ENCODE measurements at places on chromosomes 11 and 22.

DNA sequence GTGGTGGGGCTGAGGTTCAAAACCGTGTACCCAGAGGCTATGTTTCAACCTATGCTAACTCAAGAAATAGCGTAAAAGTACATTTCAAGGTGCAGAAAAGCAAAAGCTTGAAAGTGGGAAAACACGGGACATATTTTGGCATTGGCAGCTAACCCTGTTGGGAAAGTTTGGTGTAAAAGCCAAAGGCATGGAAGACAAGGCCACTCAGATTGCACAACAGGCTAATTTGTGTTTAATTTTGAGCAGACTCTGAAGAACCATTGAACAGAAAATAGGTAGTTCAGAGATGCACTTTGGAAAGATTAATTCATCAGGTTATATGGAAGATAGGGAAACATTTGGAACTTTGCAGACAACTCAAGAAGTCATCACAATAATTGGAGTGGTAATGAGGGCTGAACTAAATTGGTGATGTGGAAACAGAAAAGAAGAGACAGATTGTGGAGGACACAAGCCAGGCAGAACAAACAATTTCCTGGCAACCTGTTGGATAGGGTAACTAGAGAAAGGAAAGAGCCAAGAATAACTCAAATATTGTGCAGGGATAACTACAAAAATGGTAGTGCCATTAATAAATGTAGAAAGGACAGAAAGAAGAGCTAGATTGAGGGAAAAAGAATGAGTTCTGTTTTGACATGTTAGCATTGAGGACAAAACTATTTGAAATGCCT lies 140.5 kb upstream of the PGR start:
- no peaks in the 10 kb centered on the region for H3K4me1 ChIP-seq
- H3K4me3 ChIP-seq: no peak overlapping the region
- no peaks in the 10 kb centered on the region for H3K27me3 ChIP-seq
- DNase-seq: no peak

- no peaks in the 10 kb centered on the region for H3K27me3 ChIP-seq
- no peak overlapping the region for H3K4me3 ChIP-seq
- DNase-seq: no peak
- H3K27ac ChIP-seq: no peak overlapping the region
- no peaks in the 10 kb centered on the region for H3K4me1 ChIP-seq
Observed at GRCh38 chr22:47695176-47695575, 932.7 kb downstream of the TBC1D22A start.

GRCh38 chr22:39470451-39471291 lies 13.9 kb downstream of the MGAT3 start:
- no peak for DNase-seq
- H3K4me3 ChIP-seq: no peak overlapping the region
- H3K4me1 ChIP-seq: peaks cover 70% of the 10 kb centered on the region

GRCh38 chr11:11978792-11979487 lies 29.5 kb downstream of the DKK3 start:
- H3K27me3 ChIP-seq: no peaks in the 10 kb centered on the region
- no peaks in the 10 kb centered on the region for H3K36me3 ChIP-seq
- peak overlapping the region; percentile 62 for H3K27ac ChIP-seq
- DNase-seq: peak; percentile 29
- H3K4me3 ChIP-seq: no peak overlapping the region

GRCh38 chr11:32435511-32435941 lies at the start of gene WT1:
Gene WT1 (minus strand): TSS chr11:32435539.
- H3K27ac ChIP-seq: no peak within 1 kb of the TSS
- H3K4me3 ChIP-seq: peak within 1 kb of the TSS; percentile 20
- peaks cover 27% of the 10 kb centered on the region for H3K4me1 ChIP-seq
- peaks cover 100% of the 10 kb centered on the region for H3K27me3 ChIP-seq
- H3K36me3 ChIP-seq: no peaks in the 10 kb centered on the region

GRCh38 chr11:88051396-88051795 lies 123.8 kb downstream of the RAB38 start:
- DNase-seq: no peak
- H3K27ac ChIP-seq: no peak overlapping the region
- no peaks in the 10 kb centered on the region for H3K36me3 ChIP-seq
- H3K4me1 ChIP-seq: no peaks in the 10 kb centered on the region
- H3K27me3 ChIP-seq: no peaks in the 10 kb centered on the region

DNA sequence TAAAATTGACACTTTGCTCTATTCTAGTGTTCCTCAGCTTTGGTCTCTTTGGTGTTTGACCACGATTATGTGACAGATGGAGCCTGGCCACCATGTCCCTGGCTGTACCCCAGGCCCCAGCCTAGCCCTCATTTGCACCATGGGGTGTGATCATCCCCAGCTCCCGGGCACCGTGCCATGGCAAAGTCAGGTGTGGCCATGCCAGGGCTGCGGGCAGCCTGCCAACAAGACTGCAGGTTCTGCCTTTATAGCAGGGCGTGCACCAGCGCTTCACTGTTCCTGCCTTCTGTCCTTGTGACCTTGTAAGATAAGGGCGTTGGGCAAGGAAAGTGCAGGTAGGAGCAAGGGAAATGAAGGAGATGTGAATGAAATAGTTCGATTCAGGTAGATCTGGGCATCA lies 22.4 kb upstream of the APOBEC3A start:
- H3K4me3 ChIP-seq: no peak overlapping the region
- peak; percentile 99 for DNase-seq
- peak overlapping the region; percentile 39 for H3K27ac ChIP-seq

- no peak overlapping the region for H3K4me3 ChIP-seq
- no peaks in the 10 kb centered on the region for H3K27me3 ChIP-seq
- H3K27ac ChIP-seq: peak overlapping the region; percentile 42
- no peaks in the 10 kb centered on the region for H3K36me3 ChIP-seq
- H3K4me1 ChIP-seq: peaks cover 23% of the 10 kb centered on the region
Observed at GRCh38 chr11:66112601-66113499, 42.8 kb downstream of the PACS1 start.

GRCh38 chr22:49671331-49672013 lies 156.2 kb downstream of the BRD1 start:
- H3K4me3 ChIP-seq: no peak overlapping the region
- no peak overlapping the region for H3K27ac ChIP-seq
- H3K4me1 ChIP-seq: peaks cover 3% of the 10 kb centered on the region
- peaks cover 55% of the 10 kb centered on the region for H3K27me3 ChIP-seq
- no peaks in the 10 kb centered on the region for H3K36me3 ChIP-seq

GRCh38 chr11:133965031-133965601 lies 8.3 kb upstream of the IGSF9B start:
- H3K27ac ChIP-seq: peak overlapping the region; percentile 48
- H3K4me3 ChIP-seq: no peak overlapping the region

- H3K27me3 ChIP-seq: no peaks in the 10 kb centered on the region
- H3K4me3 ChIP-seq: no peak overlapping the region
Observed at GRCh38 chr11:877565-877964, 33.0 kb downstream of the CHID1 start.

DNA sequence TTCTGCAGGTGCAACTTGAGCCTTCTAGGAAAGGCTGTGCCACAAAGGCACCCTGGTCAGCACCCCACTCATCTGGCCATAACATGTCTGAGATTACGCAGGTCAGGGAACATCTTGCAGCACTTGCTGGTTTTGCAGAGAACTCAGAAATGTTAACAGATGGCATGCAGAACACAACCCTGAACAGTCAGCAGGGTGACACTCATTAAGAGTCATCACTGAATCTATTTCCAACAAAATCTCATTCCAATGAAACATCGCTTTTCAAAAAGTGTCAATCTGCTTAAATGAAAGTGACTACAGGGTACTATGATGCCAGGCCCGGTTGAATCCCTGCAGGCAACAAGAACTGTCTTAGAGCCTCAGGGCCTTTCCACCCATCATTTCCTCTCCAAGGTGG lies 369.8 kb upstream of the CCDC90B start:
- H3K4me3 ChIP-seq: no peak overlapping the region
- no peaks in the 10 kb centered on the region for H3K27me3 ChIP-seq
- no peaks in the 10 kb centered on the region for H3K4me1 ChIP-seq
- no peaks in the 10 kb centered on the region for H3K36me3 ChIP-seq
- no peak overlapping the region for H3K27ac ChIP-seq

GRCh38 chr11:70732023-70732880 lies 333.9 kb downstream of the CTTN start:
- H3K4me1 ChIP-seq: no peaks in the 10 kb centered on the region
- DNase-seq: no peak

GRCh38 chr11:117459123-117459978 lies 131.7 kb downstream of the CEP164 start:
- no peak overlapping the region for H3K27ac ChIP-seq
- H3K4me1 ChIP-seq: no peaks in the 10 kb centered on the region
- no peaks in the 10 kb centered on the region for H3K36me3 ChIP-seq

GRCh38 chr11:108703916-108704315 lies 39.0 kb downstream of the DDX10 start:
- H3K4me1 ChIP-seq: no peaks in the 10 kb centered on the region
- H3K27me3 ChIP-seq: no peaks in the 10 kb centered on the region
- no peak for DNase-seq
- no peak overlapping the region for H3K4me3 ChIP-seq
- peaks cover 32% of the 10 kb centered on the region for H3K36me3 ChIP-seq
- no peak overlapping the region for H3K27ac ChIP-seq

- H3K36me3 ChIP-seq: no peaks in the 10 kb centered on the region
- no peaks in the 10 kb centered on the region for H3K4me1 ChIP-seq
- no peaks in the 10 kb centered on the region for H3K27me3 ChIP-seq
Observed at GRCh38 chr11:8368194-8368593, 104.5 kb upstream of the LMO1 start.

DNA sequence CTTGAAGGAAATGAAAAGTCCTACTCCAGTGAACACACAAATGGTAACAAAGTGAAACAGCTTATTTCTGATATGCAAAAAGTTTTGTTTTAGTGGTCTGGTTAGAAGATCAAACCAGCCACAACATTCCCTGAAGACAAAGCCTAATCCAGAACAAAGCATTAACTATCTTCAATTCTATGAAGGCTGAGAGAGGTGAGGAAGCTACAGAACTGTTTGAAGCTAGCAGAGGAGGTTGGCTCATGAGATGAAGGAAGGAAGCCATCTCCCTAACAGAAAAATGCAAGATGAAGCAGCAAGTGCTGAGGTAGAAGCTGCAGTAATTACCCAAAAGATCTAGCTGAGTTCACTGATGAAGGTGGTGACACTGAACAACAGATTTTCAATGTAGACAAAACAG lies 168.4 kb downstream of the IGLL1 start:
- H3K4me1 ChIP-seq: no peaks in the 10 kb centered on the region

DNA sequence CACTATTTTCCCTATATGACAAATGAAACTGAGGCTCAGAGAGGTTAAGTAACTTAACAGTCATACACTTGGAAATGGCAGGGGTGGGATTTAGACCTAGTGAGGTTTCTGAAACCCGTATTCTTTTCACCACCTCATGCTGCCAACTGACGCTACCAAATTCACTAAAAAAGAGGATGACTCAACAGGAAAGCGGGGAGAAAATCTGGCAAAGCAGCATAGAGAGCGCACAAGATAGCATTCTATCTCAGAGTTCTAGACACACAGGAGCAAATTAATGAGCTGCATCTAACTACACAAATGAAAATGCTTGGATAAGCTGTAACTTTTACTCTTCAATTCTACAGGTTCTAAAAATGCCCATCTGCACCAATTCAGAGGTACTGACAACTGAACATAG lies 136.4 kb downstream of the RBFOX2 start:
- no peak overlapping the region for H3K4me3 ChIP-seq
- H3K27ac ChIP-seq: peak overlapping the region; percentile 85
- peaks cover 7% of the 10 kb centered on the region for H3K4me1 ChIP-seq

DNA sequence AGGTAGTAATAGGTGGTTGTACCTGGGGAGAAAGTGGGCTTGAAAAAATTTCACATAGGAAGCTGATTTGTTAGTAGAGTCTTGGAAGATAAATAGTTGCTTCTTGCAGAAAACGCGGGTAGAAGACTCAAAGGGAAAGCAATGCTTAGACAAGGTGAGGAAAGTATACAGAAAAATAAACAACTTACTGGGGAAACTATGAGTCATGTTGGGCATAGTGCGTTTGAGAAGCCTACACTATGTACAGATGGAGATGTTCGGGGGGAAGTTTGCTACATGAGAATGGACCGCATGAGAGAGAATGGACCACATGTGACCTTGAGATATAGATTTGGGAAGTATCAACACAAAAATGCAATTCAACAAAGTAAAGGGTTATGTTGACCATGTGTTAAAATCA lies 86.7 kb upstream of the DDI1 start:
- DNase-seq: no peak
- no peak overlapping the region for H3K4me3 ChIP-seq
- no peaks in the 10 kb centered on the region for H3K4me1 ChIP-seq
- H3K27ac ChIP-seq: no peak overlapping the region
- H3K36me3 ChIP-seq: no peaks in the 10 kb centered on the region

Measured in transverse colon (tissue), 4 donors.